Fibroblast of the conjunctiva (primary cell): ENCODE measurements at places on chromosomes 12 and 14.

GRCh38 chr12:84408936-84409335, 503.7 kb downstream of the SLC6A15 start:
- no peak for DNase-seq

- DNase-seq = peak; percentile 4
Measured at GRCh38 chr12:114163771-114164170, 197.6 kb upstream of the RBM19 start.

- DNase-seq = peak; percentile 96
Measured at GRCh38 chr12:29039013-29039412, 110.1 kb upstream of the FAR2 start.

DNA sequence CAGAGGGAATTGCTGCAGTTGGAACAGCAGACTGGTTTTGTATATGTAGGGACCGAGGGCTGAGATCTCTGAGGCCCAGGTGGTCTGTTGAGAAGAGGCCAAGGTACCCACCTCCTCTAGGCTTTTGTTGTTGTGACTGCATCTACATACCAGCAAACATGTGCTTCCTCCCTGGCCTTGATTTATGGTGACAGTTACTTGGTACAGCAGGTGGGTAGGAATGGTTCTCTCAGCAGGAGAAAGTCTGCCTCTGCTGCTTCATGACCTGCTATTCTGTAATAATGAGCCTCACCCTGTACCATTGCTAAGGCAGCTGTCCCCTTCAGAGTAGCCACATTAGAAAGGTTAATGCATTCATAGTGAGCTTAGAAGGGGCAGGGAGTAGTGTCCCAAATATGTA, 196.7 kb upstream of the PELI2 start:
- DNase-seq = no peak

DNA sequence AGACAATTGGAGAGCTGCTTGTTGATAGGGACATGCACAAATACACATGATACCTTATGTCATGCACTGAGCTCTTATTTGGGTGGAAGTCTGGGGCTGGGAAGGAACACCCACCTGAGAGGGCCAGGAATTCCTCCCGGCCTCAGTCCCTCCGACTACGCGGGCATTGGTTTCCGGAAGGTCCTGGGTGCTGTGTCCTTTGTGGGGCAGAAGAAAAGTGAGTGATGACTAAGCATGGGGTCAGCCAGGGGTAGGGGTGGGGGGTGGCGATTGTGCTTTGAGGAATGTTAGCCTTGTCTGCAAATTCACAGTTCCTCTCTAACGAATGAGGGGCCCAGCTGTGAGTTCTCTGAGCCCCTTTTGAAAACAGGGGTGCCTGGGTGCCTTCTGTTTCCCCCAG, 798 bp downstream of the CELA1 start:
- no peak for DNase-seq

DNA sequence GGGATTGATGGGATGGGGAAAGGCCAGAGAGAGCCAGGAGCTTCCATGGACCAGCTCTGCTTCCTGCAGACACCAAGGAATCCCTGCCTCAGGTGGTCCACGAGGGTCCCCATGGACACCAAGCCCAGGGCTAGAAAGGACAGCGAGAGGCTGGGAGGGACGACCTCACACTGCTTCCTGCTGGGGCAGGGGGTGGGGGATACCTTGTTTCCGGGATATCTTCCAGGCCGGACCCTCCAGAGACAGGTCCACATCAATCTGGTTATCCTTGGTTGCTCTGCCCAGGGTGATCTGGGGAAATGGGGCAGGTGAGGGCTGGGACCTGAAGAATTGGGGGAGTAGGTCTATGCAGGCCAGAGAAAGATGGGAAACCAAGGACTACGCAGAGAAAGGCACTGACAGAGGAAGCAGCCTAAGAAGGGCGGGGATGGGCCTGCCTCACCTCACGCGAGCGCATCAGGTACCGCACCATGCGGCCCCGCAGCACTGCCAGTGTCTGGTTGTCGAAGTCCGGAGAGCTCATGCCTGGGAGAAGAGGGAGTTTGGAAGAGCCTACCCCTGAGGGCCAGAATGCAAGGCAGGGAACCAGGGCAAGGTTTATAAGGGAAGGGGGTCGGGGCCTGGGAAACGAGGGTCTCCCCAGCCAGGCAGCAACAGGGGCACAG, 8.8 kb downstream of the MCRS1 start:
- no peak for DNase-seq

- no peak for DNase-seq
Measured at GRCh38 chr14:51188566-51189185, 51.4 kb upstream of the TMX1 start.

DNA sequence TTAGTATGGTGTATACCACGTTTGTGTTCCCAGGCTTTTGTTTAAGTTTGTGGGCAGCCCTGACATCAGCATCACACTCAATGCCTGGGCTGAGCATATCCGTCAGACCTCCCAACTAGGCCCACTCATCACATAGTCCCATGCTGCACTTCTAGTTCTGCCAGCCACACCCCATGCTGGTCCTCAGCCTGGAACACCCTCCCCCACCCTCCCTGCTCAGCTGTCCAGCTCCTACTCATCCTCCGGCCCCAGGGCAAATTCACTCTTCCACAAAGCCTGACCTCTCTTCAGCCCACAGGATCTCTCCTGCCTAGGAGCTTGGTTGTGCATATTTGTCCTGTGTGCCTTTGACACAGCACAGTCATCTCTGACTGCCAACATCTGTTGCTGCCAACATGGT, 3.9 kb upstream of the ENDOU start:
- DNase-seq = peak; percentile 17

GRCh38 chr14:23555882-23556699, at the start of gene THTPA:
Gene THTPA (plus strand): TSS chr14:23556271. CDS start chr14:23556758, 487 bp downstream.
- DNase-seq = peak; percentile 73

- no peak for DNase-seq
Measured at GRCh38 chr12:22321018-22321605, 13.4 kb downstream of the ST8SIA1 start.

GRCh38 chr12:118986050-118986449, 4.7 kb downstream of the SRRM4 start:
- DNase-seq = no peak

- no peak for DNase-seq
Measured at GRCh38 chr14:95835121-95835730, 41.4 kb upstream of the TUNAR start.
